ENCODE measurements at places on chromosomes 5 and 9.
A peak's percentile ranks its signal among the peaks of the same experiment; 100 is the strongest.

- DNase-seq = no peak
These were observed 1.9 kb upstream of the B4GALT1 start for GRCh38 chr9:33168941-33169544.

DNA sequence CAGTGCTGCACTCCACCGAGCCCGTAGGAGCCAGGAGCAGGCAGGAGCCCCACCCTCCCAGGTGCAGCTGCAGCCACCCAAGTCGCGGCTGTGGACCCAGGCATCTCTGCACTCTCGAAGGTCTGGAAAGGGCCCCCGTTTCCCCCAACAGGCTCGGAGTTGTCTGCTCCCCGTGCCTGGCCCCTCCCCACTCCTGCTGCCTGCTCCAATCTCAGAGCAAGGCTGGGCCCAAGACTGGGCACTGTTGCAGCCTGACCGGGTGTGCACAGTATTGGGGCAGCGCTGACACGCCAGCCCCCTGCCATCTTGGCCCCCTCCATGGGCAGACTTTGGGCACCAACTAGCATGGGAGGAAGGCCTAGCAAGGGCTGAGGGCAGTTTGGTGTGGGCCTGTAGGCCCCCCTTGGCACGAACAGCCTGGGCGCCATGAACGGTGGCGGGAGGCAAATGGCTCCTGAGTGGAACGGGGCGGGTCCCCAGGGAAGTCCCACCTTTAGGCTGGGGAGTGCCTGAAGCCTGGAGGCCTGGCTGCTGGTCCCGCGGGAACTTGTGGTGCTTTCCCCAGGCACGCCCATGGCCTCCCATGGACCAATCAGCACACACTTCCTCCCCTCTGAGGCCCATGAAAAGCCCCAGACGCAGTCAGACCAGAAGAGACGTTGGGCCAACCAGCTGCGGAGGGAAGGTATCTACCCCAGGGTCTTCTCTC is 60.4 kb downstream of the PSAT1 start:
- no peak for DNase-seq

DNA sequence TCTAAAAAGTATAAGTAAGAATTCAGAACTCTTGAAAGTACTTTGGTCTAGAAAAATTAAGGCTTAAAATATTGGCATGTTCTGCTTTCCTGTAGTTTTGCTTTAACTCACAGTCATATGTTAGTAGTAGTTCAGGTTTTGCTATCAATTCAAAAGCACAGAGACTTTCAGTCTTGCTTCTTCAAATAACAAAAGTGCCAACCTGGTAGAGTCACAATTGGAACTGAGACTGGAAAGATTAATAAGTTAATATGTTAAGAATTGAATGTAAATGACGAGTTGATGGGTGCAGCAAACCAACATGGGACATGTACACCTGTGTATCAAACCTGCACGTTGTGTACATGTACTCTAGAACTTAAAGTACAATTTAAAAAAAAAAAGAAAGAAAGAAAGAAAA is 822.3 kb downstream of the MTRR start:
- DNase-seq = no peak

GRCh38 chr5:96483878-96484277 is 50.8 kb upstream of the PCSK1 start:
- peak; percentile 56 for DNase-seq

- DNase-seq = no peak
These were observed 76.8 kb downstream of the MRPL36 start for GRCh38 chr5:1722877-1723276.

DNA sequence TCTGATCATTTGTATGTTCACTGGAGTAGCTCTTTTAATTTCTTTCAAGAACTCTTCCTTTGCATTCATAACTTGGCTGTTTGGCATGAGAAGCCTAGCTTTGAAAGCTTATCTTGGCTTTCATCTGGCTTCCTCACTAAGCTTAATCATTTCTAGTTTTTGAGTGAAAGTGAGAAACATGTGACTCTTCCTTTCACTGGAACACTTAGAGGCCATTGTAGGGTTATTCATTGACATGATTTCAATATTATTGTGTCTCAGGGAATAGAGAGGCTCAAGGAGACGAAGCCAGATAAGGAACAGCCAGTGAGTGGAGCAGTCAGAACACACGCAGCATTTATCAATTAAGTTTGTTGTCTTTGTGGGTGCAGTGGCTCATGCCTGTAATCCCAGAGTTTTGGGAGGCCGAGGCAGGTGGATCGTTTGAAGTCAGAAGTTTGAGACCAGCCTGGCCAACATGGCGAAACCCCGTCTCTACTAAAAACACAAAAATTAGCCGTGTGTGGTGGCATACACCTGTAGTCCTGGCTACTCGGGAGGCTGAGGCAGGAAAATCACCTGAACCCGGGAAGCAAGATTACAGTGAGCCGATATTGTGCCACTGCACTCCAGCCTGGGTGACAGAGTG is 98.3 kb downstream of the UGCG start:
- DNase-seq = no peak

GRCh38 chr9:91418215-91418610 is 5.4 kb downstream of the NFIL3 start:
- no peak for DNase-seq

GRCh38 chr5:176535664-176536131 is 1.5 kb downstream of the RNF44 start:
- DNase-seq = no peak

- DNase-seq = peak; percentile 44
These were observed at the start of gene ANXA6 for GRCh38 chr5:151157426-151158286. Gene ANXA6, minus strand, starts transcription at chr5:151157779. Its CDS starts 9,878 bp downstream, at chr5:151147901.

- no peak for DNase-seq
These were observed 28.6 kb downstream of the NKD2 start for GRCh38 chr5:1037123-1037670.

GRCh38 chr5:157651623-157652376 is 438 bp downstream of the SOX30 start:
- DNase-seq = no peak

DNA sequence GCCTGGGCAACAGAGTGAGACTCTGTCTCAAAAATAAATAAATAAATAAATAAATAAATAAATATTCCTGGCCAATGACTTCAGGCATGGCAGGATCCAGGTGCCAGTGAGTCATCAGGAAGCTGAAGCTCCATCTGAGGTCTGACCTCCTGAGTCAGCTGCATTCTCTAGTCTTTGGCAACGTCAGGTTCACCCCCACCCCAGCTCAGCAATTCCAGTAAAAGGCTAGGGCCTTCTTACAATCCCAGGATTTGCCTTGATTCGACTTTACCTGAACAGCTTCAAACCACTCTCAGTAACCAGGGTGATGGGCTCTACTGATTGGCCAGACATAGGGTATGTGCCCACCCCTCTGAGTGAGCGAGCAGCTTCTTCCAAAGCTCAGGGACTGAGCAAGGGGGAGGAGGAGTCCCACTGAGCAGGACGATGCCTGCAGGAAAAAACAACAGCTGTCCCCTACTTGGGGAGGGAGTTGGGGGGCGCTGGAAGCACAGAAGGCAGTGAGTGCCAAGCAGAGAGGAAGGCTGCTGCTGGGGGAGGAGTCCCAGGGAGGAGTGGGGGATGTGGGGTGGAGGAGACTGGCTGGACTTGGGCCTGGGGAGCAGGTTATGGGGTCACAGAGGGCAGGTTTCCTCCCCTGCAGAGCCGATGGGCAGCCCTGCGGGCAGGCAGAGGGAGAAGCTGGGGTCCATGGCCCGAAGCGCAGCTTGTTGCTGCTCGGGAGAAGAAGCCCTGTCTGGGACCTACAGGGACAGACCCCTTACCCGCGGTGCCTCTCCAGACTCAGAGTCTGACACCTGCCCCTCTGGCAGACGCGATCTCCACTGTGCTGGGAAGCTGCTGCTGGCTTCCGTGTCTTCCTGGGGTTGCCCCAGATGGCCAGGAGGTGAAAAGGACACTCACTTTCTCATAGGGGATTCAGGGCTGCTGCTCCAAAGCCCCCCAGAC is 25.9 kb upstream of the UNC5A start:
- no peak for DNase-seq

DNA sequence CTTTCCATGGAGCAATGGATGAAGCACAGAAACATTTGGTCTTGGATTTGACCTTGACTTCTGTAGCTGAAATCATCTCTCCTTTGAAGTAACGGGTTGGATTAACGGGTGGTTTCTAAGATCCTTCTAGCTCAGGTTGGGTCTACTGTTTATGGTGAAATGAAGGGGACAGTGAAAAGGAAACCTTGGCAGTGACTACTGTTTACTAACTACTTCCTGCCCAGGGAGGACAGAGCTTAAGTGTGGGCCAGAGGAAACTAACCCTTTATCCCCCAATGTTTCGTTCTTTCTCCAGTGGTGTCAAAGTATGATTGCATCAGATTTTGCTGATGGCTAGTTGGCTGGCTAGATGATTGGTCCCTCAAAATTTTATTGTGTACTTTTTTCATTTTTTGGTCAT is 22.2 kb downstream of the SKP2 start:
- DNase-seq = no peak

DNA sequence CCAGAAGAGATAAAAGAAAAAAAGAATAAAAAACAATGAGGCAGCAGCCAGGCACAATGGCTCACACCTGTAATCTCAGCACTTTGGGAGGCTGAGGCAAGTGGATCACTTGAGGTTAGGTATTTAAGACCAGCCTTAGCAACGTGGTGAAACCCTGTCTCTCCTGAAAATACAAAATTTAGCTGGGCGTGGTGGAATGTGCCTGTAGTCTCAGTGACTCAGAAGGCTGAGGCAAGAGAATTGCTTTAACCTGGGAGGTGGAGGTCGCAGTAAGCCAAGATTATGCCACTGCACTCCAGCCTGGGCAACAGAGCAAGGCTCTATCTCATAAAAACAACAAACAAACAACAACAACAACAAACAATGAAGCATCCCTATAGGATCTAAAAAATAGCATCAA is 121.5 kb downstream of the HMHB1 start:
- DNase-seq = no peak

- DNase-seq = no peak
These were observed 240.0 kb upstream of the ADAMTSL1 start for GRCh38 chr9:18233776-18234445.

DNA sequence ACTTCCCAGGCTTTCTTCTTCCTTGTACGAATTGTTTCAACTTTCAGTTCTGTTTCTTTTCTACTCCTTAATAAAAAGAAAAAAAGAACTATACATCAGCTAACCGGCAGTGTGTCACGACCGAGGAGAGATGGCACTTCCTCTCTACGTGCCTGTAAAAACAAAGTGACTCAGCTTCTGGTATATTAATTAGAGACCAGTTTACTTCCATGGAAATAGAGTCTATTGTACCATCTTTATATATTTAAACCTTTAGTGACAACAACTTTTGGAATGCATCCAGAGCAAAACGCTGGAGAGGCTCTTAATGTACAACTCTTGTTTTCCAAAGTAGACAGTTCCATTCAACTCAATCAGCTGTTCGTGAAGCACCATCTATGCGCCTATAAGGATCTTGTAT is 94.5 kb upstream of the LIFR start:
- no peak for DNase-seq

- peak; percentile 80 for DNase-seq
These were observed 15.7 kb downstream of the TMEM8B start for GRCh38 chr9:35844628-35845270.

DNA sequence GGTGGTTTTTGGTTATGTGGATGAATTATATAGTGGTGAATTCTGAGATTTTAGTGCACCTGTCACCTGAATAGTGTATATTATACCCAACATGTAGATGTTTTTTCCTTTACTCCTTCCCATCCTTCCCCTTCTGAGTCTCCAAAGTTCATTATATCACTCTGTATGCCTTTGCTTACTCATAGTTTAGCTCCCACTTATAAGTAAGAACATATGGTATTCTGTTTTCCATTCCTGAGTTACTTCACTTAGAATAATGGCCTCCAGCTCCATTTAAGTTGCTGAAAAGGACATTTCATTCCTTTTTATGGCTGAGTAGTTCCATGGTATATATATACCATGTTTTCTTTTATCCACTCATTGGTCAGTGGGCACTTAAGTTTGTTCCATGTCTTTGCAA is 161.6 kb upstream of the CD180 start:
- DNase-seq = no peak

- no peak for DNase-seq
These were observed 56.1 kb upstream of the SPTLC1 start for GRCh38 chr9:92171281-92171680.

DNA sequence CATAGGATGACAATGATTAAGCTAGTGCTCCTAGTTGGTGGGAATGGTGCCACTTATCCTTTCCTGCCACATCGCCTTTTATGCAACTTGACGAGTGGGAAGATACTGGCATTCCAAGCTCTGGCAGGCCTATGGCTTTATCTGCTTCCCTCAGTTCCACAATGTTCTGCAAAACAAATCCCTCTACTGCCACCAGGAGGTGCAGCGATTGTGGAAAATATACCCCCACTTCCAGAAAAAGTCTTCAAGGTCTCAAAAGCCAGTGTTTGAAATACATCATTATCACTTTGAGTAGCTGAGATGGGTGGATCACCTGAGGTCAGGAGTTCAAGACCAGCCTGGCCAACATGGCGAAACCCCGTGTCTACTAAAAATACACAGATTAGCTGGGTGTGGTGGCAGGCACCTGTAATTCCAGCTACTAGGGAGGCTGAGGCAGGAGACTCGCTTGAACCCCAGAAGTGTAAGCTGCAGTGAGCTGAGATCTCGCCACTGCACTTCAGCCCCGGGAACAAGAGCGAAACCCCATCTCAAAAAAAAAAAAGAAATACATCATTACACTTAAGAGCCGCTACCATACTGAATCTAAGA is 3.4 kb downstream of the CLINT1 start:
- DNase-seq = no peak
